Astrocyte (in vitro differentiated cells and primary cell): ENCODE measurements at places on chromosomes 5 and 9.

GRCh38 chr9:118761016-118761790 lies 608.0 kb downstream of the BRINP1 start:
- no peak for DNase-seq

- DNase-seq: peak; percentile 42
Measured at GRCh38 chr9:134515026-134515821, 126.4 kb upstream of the COL5A1 start.

- no peak for DNase-seq
Measured at GRCh38 chr5:43244823-43245565, 53.0 kb downstream of the NIM1K start.

DNA sequence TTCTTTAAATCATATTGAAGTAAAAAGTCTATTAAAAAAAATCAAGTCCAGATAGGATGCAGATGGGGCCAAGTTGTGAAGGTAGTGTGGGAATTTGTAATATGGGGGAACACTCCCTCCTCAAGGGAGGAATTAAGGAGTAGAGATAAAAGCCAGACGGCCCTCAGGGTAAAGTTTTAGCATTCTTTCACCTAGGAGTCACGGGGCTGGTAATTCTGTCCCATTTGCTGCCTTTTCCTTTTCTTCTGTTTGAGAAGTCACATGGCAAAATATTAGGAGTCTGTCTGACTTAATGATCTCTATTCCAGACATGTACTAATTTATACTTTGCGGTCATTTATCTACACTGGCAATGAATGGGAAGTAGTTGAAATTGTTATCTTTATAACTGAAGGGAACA lies 61.9 kb downstream of the SNX24 start:
- peak; percentile 69 for DNase-seq

- DNase-seq: peak; percentile 93
Measured at GRCh38 chr5:120405923-120406322, 58.2 kb upstream of the PRR16 start.

GRCh38 chr5:37867654-37868053 lies 27.8 kb upstream of the GDNF start:
- DNase-seq: peak; percentile 45

DNA sequence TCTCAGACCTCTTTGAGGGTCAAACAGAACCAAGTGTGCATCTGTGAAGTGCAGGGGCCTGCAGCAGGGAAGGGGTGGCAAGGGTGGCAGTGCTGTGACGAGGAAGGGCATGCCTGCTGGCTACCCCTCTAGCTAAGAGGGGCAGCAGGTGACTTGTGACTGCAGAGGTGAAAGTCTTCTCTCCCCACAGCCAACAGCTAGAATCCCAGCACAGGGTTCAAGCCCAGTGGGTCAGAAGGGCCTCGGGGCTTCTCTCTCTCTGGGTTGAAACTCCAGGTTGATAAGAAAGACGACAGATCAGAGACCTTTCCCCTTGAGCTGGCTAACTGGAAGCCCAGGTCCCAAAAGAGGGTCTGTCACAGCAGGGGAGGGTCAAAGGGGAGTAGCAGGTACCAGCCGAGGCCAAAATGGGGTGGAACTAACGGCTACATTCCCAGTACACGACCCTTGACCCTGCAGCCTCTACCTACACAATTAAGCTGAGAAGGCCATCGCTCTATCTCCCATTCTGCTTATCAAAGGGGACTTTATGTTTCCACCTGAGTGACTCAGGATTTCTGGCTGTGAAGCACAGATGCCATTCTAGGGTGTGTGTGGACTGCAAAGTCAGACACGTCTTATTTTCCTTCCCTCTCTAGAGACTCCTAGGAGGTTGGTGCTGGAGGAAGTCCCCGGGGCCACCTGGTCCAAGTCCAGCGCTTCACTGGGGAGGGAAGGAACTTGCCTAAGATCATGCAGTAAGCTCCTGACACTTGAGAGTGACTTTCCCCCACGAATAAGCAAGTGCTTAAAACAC lies 14.6 kb downstream of the ANKS6 start:
- no peak for DNase-seq

GRCh38 chr9:132993511-132993939 lies 15.0 kb downstream of the GFI1B start:
- DNase-seq: no peak

DNA sequence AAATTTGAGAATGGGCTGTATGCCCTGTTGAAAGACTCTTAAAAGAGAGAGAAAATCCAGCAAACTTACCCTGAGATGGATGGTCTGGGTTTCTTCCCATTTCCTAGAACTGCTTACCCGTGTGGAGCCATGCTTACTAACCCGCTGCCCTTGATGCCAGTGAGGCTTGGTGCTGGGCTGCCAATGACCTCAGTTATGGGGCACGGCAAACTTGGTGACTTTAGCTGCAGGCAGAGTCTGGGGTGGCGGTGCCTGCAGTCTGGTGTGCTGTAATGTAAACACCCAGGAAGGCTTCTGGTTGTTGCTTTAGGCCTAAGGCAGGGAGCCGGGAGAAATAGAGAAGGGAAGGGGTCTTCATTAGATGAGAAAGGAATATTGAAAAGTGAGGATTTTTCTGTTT lies 7.3 kb upstream of the TENT4A start:
- no peak for DNase-seq

DNA sequence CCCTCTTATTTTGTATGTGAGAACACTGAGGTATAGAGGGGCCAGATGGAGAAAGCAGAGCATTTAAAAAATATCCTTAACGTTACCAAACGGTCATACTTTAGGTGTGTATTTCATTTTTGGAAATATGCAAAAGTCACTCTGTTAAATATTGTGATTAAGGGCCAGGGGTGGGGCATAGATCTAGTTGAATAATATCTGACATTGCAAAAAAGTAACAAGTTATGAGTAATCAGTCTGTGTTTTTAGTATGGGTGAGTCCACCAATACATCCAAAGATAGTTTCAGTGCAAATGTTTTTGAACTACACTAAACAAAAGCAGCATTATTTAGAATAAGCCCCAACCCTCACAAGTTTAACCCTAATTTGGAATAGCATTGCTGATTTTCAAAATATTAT lies 45.3 kb upstream of the CCDC112 start:
- no peak for DNase-seq

DNA sequence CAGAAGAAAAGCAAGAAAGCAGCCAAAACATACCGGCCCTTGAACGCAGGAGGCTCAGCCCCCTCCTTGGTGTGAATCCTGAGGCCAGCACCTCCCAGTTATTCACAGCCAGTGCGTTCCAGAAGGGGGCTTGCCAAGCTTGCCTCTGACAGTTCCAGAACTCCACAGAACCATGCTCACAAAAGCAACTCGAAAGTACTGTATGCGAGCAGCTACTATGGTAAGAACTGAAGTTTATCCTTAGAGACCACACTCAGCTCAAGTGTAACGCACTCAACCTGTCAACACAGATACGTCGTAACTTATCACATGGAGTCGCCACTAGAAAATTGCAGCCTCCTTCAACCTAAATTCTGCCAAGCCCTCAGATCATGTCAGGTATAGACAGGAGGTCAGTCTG lies 1.4 kb downstream of the UBAC1 start:
- DNase-seq: no peak

DNA sequence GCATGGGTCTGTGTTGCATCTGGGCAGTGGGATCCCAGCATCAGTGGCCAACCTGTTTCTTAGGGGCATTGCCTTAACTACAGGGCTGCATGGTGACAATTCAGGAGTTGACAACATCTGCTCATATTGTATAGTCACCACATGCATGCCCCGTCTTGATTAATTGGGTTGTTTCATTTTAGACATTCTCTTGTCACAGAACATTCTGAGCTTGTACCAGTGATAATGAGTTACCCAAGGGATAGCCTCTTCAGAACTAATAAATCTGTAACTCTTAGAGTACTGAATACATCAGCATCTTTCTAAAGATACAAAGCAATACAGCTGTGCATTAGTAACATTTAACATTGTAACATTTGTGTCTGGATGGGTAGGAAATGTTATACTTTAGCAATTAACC lies 426.5 kb upstream of the CD180 start:
- DNase-seq: no peak

DNA sequence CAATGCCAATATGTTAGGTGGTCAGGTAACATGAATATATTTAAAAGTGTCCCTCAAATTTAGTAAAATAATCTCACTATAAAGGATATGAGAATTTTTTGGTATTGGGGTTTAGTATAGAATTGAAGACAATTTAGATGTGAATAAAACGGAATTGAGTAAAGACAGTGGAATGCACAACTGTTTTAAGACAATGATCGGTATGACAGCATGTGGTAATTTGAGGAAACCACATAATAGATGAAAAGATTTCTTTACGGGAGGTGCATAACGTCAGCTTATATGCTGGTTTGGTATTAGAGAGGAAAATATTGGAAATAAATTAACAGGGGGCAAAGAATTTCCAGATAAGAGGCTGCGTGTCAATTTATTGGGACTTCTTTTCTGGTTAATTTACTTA lies 1043.2 kb downstream of the CDH18 start:
- peak; percentile 8 for DNase-seq

- no peak for DNase-seq
Measured at GRCh38 chr9:71333321-71333720, 211.9 kb upstream of the TRPM3 start.

DNA sequence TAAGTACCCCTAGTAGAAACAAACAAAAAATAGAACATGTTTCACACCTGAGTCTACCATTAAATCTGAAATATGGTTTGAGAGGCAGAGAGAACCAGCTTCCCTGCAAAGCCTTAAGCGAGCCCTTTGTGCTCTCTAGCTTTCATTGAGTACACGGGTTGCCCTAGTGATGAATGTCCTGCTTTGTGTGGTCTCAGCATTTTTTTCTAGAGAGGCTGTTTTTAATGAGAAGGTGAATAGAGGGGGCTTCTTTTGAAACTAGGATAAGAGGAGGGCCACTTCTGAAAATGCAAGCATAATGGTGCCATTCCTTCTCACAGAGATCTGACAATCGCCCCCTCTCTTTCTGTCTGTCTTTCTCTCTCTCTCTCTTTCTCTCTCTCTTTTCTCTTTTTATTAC lies 131.3 kb downstream of the MACIR start:
- no peak for DNase-seq

- no peak for DNase-seq
Measured at GRCh38 chr9:123998278-123998925, 13.2 kb upstream of the LHX2 start.

DNA sequence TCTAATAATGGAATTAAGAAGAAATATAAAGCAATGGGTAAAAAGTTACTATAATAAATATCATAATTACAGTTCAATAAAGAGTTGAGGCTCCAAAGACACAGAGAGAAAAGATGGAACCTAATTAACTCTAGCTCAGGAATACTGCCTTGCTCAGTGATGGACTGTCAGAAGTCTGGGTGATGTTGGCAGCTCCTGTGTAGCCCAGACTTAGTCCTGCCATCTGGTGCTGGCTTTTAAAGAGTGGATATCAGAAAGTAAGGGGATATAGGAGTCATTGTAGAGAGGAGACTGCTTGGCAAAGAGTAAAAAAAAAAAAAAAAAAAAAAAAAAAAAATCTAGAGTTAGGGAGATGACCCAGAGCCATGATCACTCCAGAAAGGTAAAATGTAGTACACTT lies 551.9 kb upstream of the DMAC1 start:
- no peak for DNase-seq

- DNase-seq: no peak
Measured at GRCh38 chr5:79856456-79857055, 134.5 kb downstream of the MTX3 start.

GRCh38 chr5:67897980-67898379 lies 317.6 kb upstream of the PIK3R1 start:
- DNase-seq: no peak

- DNase-seq: no peak
Measured at GRCh38 chr5:52773342-52773741, 14.4 kb upstream of the ITGA1 start.

GRCh38 chr5:109718632-109719031 lies 28.9 kb downstream of the MAN2A1 start:
- no peak for DNase-seq

DNA sequence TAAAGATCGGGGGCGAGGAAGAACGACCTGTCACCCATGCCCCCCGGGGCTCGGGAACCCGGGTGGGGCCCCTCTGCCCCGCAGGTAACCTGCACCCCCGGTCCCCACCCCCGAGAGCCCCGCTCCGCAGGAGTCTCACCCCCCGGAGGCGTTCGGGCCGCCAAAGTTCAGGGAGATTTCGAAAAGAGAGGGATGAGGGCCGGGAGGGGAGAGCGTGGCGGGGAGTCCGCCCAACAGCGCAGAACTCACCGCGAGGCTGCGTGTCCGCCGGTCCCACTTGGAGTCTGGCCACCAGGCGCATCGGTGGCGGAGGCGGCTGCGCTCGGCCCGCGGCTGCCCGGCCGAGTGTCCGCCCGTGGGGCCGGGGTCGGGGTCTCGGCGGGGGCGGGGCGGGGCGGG lies at the start of gene PHF19:
Gene PHF19 (minus strand): TSS at position 347 of the 399 bp plus-strand sequence. CDS start 2,447 bp downstream, outside the sequence.
- no peak for DNase-seq

GRCh38 chr5:95973793-95974325 lies 12.2 kb upstream of the ELL2 start:
- peak; percentile 92 for DNase-seq

GRCh38 chr9:970151-970996 lies 6.1 kb upstream of the DMRT3 start:
- DNase-seq: no peak

DNA sequence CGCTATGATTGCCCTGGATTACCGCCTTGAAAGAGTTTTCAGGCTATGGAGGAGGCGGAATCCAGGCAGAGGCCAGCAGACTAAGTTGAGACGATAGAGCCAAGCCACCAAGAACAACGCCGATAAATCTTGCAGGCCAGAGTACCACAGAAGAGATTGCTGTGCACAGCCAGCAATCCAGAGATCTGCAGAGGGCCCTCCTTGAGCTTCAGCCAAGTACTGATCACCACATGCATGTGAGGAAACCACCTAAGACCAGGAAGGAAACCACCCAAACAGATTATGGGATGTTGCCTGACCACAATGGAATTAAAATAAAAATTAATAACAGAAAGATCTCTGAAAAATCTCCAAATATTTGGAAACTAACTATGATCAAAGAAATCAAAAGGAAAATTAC lies 74.9 kb downstream of the GCNT4 start:
- no peak for DNase-seq

- peak; percentile 62 for DNase-seq
Measured at GRCh38 chr5:149959406-149960236, 937 bp upstream of the SLC26A2 start.

DNA sequence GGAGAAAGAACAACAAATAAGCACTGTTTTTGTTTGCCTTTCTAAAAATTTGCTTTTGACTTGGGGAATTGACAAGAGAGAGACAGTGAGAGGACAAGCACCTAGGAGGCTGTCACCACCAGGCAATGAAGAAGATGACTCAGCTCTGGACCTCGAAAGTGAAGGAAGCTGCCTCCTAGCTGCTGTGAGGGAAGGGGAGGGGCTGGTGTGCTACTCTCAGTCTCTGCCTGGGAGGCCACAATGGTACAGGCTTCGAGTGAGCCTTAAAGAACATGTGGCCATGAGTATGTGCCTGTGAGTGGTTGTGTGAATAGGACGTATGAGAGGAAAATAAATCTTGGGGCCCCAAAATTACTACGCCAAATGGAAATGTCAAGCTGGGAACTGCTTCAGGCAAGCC lies 7.1 kb upstream of the PLK2 start:
- DNase-seq: peak; percentile 44

DNA sequence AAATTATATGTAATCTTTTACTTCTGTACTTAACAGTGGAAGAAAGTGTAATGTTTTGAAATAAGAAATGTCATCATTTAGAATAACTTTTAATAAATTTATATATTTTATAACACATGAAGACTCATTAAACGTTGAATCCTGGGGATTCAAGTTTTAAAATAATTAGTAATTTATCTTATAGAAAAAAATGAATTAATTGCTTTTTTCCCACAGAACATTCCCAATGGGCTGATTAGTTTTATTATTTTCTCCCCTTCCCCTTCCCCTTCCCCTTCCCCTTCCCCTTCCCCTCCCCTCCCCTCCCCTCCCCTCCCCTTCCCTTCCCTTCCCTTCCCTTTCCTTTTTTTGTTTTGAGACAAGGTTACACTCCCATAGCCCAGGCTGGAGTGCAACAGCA lies 79.7 kb downstream of the MRPS30 start:
- no peak for DNase-seq
